Activated CD4-positive, alpha-beta T cell treated with anti-CD3 and anti-CD28 coated beads, Interleukin-2, amount 50 U/mL, for 24 hours (primary cell): ENCODE measurements at places on chromosomes 1 and 21.

- DNase-seq = no peak
Measured at GRCh38 chr21:34131586-34131985, 58.2 kb downstream of the MRPS6 start.

GRCh38 chr1:240801442-240801841 lies 189.5 kb upstream of the GREM2 start:
- DNase-seq = no peak

- DNase-seq = no peak
Measured at GRCh38 chr1:107343601-107344000, 202.8 kb downstream of the NTNG1 start.

- no peak for DNase-seq
Measured at GRCh38 chr1:192984080-192984479, 75.1 kb downstream of the UCHL5 start.

DNA sequence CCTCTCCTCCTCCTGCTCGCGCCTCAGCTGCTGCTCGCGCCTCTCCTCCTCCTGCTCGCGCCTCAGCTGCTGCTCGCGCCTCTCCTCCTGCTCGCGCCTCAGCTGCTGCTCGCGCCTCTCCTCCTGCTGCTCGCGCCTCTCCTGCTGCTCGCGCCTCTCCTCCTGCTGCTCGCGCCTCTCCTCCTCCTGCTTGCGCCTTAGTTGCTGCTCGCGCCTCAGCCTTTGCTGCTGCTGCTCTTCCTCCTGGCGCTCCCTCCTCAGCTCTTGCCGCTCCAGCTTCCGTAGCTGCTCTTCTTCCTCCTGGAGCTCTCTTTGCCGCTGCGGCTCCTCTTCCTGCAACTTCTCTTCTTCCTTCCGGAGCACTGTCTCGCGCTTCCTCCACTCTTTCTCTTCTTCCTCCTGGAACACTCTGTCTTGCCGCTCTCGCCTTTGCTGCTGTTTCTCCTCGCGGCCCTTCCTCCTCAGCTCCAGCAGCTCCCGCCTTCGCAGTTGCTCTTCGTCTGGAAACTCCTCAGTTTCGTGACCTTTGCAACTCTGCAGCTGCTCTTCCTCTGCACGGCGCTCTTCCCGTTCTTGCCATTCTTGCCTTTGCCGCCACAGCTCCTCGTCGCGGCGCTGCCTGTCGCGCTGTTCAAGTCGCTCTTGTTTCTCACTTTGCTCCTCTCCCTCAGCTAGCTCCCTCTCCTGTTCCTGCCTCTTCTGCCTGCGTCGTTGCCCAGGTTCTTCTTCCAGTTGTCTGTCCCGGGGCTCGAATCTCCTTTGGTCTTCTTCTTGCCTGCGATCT lies 3.0 kb downstream of the TCHH start:
- DNase-seq = no peak
